ENCODE measurements at places on chromosomes 16 and 17. TPM values are rescaled to one million over a fixed set of nuclear protein-coding genes. Genes with fewer than 3 reads are reported as not detected.
A peak's percentile ranks its signal among the peaks of the same experiment; 100 is the strongest.

DNA sequence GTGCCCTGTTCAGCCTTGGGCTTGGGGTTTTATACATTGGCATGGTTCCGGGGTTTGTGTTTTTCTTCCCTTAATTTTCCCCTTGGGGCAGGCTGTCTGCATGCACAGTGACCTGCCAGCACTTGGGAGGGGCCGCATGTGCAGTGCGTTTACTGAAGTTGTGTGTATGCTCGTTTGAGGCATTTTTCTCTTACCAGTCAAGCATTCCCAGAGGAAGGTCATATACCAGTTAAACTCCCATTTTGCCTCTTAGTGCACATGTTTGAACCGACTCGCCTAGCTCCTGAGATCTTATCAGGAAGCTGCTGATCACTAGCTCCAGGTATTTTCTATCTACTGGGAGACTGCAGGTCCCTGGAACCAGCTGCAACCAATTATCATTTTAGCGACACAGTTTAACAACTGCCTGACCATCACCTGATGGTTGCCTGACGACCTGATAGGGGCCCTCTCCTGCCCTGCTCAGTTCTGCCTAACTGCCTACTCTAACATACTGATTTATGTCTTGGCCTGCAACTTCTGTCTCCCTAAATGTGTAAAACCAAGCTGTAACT, 51.4 kb downstream of the MFSD11 start:
- no peak for DNase-seq

- DNase-seq: peak; percentile 42
Measured at GRCh38 chr17:78727476-78728229, 54.4 kb downstream of the CYTH1 start.

DNA sequence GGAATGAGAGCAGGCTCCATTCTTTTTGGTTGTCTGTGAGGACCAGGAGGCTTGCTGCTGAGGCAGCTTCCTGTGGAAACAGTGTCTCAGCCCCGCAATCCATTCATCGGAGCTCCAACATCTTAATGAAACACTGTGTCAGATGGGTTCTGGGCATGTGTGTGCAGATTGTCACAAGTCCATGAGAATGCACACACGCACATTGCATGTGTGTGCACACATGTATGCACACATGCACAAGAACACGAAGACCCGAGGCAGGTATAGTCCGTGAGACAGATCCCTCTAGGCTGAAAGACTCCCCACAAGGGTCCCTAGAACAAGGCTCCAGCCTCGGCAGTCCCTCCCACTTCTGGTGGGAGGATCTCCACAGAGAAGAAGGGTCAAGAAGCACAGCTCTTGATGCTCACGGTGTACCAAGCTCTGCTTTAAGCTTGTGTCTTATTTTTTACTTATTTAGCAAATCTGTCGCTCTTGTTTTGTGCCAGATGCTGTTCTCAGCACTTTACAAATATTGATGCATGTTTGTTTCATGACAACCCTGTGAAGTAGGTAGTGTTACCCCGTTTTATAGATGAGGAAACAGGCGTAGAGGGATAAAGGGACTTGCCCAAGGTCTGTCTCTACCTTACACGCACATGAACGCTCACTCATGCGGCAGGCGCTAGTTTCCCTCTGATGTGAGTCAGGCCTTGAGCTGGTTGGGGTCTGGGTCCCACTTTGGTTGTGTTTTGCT, 213.1 kb downstream of the SEC14L1 start:
- no peak for DNase-seq

Gene PERCC1
- not detected for total RNA-seq

Gene TPSD1
- total RNA-seq: not detected

Gene ARL6IP1
- total RNA-seq: 15.5 TPM

Gene CTRB2
- not detected for total RNA-seq

Measured in psoas muscle (tissue), 8 donors.